ENCODE measurements at places on chromosomes 4 and X.
A peak's percentile ranks its signal among the peaks of the same experiment; 100 is the strongest.

DNA sequence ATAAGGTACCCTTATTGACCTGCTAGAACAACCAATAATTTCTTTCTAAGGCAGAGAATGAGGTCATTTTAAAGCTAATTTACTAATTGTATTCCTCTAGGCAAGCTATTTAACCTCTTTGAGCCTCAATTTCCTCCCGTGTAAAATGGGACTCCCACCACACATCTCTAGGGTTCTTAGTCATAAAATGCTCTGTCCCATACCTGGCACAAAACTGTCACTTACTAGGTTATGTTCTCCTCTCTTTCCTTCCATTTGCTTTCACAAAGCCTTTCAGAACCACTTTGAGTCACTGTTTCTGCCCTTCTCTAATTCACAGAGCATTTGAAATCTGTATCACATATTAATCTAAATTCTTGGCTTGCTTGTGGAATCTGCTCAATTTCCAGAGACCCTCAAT is 2.4 kb upstream of the GPR82 start:
- DNase-seq, result no peak

DNA sequence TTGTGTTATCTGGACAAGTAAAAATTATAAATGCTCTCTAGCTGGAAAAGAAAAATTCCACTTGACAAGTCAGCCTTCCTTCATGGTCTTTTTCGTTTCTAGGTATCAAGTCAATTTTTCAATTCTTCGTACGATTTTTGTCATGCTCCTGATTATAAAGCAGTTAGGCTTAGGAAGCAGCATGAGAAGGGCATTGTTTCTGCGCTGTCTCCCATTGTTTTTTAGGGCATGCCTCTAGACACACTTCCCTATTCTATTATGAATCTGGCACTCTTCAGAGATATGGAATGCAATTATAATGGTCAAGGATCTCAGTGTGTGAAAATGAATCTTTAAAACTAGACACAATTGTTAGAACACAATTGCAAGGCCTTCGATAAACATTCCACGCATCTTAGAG is 164.1 kb upstream of the FAT1 start:
- DNase-seq, result no peak

DNA sequence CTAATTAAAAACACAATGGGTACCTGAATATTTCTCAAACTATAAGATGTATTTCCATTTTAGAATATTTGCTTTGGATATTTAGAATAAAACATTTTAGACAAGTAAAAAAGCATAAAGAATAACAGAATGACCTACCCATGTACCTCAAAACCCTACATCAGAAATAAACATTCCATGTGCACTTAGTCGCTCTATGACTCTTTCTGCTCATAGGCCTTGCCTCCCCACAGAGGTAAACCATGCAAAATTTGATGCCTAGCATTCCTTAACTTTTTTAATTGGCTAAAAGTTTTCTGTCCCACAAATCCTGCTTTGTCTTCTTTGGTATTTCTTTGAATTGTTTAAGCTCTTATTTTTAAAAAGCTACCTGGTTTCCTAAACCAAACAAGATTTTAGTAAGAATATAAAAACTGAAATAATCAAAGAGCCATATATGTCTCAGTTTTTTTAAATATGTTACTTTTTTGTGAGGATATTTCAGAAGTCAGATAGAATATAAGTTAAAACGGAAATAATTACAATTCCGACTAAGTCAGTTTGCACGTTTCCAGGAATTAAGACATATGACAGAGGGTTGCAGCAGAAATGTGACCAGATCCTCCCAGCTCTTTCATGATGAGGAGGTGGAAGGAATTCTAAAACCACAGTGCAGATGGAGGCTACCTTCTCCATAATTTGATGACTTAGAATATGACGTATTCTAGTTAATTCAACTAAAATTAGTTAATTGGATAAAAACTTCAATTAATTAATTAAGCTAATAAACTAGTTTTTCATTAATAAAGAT is 102.5 kb downstream of the FIP1L1 start:
- DNase-seq, result no peak

DNA sequence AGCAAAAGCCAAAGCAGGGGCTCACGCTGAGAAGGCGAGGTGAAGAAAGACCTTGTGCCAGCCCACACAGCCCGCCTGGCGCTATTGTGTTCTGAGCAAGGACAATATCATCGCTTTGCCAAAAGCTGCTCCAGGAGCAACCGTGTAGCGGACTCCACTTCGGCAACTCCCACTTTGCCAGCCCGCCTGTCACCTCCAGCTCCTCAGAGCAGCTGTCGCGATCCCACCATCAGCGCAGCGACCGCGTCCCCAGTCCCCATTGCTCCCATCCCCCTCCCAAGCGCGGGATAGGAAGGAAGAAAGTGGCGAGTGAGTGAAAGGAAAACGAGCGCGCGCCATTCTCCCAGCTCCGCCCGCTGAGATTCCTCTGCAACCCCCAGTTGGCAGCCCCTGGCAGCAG is 759 bp downstream of the ZC4H2 start:
- DNase-seq, result peak; percentile 27

- peak; percentile 7 for DNase-seq
These were observed 29.9 kb upstream of the CXXC4 start for GRCh38 chr4:104524591-104524990.

- DNase-seq, result no peak
These were observed 308.0 kb downstream of the TEX13C start for GRCh38 chrX:125627676-125628075.

DNA sequence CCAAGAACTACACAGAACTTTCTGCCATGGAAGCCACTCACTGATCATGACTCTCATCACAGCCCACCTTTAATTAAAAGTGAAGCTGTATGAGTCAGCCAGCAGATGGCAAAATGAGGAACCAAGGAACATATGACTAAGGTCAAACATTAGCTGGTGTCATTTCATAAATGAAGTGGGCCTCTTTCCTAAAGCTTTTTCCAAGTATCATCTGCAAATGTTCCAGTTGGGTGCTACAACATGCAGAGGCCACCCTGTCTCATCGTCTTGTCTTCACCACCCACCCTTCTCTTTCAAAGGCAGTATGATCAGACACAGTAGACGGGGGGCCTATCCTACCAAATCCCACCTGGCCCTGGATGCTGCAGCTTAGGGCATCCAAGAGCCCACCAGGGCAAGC is 9.2 kb upstream of the EOLA1 start:
- no peak for DNase-seq

- no peak for DNase-seq
These were observed 2.0 kb downstream of the ARSJ start for GRCh38 chr4:113977526-113977855.

DNA sequence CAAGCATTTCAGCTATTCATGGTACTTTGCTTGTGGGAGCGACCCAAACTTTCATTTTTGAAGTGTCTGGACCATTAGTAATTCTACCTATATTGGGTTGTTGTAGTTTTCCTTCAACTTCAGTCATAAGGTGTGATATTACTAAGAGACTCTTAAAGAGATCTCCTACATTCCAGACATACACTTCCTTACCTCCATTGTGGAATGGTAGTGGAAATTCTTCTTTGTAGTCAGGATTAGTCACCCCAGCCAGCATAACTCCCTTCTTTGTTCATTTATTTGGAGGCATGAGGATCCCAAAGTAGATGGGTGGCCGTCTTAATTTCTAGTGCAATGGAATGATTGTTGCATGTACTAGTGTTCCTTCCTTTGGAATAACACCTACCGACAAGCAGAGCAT is 991.4 kb downstream of the ARAP2 start:
- DNase-seq, result no peak

DNA sequence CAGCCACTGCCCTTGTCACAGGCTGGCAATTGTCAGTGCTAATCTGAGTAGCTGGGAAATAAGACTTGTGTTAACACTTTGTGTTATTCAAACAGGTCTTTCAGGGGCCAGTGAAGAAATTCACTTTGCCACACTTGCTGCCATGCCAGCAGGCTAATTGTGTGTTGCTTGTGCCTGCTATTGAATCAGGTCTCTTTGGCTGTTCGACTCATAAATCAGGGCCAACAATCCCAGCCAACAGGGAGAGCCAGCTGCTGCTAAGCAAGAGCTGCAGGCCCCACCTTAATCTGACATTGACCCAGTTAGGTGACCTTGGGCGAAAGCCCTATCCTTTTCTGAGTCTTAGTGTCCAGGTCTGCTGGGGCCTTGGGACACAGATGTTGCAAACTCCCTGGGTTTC is 28.1 kb upstream of the MAMLD1 start:
- no peak for DNase-seq

GRCh38 chr4:51874551-51874950 is 31.6 kb downstream of the DCUN1D4 start:
- no peak for DNase-seq

- peak; percentile 6 for DNase-seq
These were observed 41.1 kb downstream of the LUZP4 start for GRCh38 chrX:115330498-115331168.

Measured in SW 1271 (cell line).